Stimulated activated CD4-positive, alpha-beta T cell treated with anti-CD3 and anti-CD28 coated beads, Interleukin-2, amount 100 ng/mL, for 48 hours (primary cell): ENCODE measurements at places on chromosomes 3 and 15.

GRCh38 chr3:64214381-64215018, 10.8 kb downstream of the PRICKLE2 start:
- DNase-seq, result no peak

GRCh38 chr3:38120693-38121450, 16.1 kb downstream of the ACAA1 start:
- no peak for DNase-seq

GRCh38 chr3:186121968-186122367, 13.1 kb upstream of the ETV5 start:
- DNase-seq, result no peak

GRCh38 chr3:53244271-53244670, 11.6 kb downstream of the TKT start:
- no peak for DNase-seq

DNA sequence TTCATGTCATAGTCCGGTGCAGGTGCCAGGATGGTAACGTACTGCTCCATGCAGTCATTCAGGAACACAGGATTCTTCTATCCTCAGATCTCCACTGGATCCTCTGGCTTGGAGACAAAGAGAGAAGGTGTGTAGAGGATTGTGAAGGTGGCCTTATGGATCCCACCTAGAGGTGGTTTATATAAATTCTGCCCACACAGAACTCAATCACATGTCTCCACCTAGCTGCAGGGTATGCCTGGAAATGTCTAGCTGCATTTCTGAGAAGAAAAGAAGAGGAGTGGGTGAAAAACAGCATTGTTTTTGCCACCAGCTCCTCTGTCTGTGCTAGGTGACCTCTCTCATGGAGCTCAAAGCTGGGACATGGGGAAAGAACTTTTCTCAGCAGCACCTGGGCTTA, 478.7 kb downstream of the PDCD6IP start:
- no peak for DNase-seq

GRCh38 chr3:42345811-42346210, 64.6 kb downstream of the LYZL4 start:
- DNase-seq, result no peak

DNA sequence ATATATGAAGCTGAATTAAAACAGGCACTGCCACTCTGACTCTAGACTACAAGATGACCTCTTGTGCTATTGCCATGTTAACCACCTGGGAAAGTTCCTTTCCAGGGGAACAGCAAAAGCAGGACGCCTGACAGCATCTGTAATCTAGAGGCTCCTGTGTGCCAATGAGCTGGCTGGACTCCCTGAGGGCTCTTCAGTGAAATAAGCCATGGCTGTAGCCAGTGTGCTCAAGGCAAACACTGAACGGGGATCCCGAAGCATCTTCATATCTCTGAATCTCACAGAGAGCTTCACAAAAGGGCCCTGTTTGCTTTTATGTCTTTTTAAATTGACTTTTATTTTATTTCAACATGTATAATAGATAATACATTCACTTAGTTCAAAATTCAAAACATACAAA, 57.2 kb downstream of the BFSP2 start:
- DNase-seq, result no peak

GRCh38 chr3:192408007-192408646, 319.2 kb downstream of the FGF12 start:
- no peak for DNase-seq

GRCh38 chr3:141625506-141625905, 112.6 kb upstream of the RNF7 start:
- DNase-seq, result no peak

DNA sequence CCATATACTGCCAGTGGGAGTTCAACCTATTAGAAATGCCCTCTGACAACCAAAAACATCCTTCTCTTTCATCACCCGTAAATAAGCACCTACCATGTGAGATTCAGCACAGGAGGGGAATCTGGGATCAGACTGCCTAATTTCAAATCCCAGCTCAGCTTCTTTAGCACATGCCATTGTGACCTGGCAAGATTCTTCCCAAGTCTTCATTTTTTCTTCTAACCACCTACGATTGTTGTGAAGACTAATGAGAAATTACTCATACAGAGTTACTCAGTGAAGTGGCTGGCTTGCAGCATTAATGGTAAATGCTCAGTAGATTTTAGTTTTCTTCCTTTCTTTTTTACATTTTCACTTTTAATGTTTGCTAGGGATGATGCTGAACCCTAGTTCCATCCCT, 176.7 kb downstream of the PDZRN3 start:
- DNase-seq, result no peak

DNA sequence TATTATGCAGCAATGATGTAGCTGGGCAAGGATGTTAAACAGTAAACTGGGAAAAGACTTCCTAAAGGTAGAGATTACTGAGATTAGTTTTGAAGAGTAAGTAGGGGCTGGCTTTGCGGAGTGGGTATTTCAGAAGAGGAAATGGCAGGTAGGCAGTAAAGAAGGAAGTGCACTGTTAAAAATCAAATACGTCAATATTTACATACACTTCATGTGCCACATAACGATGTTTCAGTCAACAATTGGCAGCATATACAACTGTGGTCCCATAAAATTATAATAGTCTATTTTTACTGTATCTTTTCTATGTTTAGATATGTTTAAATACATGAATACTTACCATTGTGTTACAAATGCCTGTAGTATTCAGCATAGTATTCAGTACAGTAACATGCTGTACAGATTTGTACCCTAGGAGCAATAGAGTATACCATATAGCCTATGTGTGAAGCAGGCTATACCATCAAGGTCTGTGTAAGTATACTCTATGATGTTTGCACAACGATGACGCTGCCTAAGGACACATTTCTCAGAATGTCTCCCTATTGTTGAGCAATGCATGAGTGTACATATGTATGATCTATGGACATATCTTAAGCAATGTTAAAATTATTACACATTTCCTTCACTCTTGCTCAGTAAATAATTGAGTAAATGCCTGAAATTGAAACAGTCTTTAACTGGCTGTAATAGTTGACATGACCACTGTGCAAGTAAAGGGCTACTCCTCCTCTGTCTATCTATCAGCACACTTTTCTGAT, 196.7 kb downstream of the ISL2 start:
- no peak for DNase-seq

DNA sequence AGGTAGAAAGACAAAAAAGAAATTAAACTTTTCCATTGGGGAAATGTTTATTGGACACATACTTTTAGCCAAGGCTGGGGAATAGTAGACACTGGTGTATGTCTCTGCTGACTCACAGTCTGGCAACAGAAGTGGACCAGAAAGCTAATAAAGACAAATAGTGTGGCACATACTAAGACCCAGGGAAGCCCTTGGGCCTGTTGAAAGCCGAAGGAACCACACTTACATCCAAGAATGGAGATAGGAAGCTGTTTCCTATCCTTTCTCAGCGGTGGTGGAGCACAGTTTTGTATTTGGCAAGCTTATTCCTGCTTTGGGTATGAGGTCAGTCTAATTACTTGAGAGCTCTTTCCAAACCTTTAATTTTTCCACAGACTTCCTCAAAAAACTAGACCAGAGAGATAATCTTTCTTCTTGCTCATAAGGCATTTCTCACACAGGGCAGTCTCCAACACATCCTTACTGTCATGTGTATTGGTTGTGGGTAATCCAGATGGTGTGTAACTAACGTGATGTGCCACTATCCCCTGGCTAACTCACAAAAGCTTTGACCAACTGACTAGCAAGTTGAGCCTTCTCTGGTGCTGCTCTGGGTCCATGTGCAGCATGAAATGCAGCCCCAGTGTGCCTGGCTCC, 279.1 kb upstream of the IGF1R start:
- no peak for DNase-seq

- DNase-seq, result no peak
Measured at GRCh38 chr15:74176262-74177214, 3.0 kb downstream of the ISLR start.

DNA sequence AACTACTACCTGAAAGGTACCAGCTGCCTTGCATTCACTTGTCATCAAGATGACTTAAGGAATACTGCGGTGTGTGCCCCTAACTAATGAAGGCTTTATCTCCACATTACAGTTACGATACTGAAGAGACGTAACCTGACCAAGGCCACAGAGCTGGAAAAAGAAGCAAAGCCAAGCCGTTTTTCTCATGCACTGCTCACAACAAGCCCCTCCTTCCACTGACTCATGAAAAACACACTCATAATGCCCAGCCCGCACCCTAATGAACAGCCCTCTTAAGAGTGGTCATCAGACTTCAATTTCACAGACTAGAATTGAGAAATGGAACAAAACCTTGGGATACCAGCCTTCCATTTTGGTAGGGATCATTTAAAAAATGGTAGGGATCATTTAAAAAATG, 11.6 kb downstream of the PSMD6 start:
- DNase-seq, result no peak

DNA sequence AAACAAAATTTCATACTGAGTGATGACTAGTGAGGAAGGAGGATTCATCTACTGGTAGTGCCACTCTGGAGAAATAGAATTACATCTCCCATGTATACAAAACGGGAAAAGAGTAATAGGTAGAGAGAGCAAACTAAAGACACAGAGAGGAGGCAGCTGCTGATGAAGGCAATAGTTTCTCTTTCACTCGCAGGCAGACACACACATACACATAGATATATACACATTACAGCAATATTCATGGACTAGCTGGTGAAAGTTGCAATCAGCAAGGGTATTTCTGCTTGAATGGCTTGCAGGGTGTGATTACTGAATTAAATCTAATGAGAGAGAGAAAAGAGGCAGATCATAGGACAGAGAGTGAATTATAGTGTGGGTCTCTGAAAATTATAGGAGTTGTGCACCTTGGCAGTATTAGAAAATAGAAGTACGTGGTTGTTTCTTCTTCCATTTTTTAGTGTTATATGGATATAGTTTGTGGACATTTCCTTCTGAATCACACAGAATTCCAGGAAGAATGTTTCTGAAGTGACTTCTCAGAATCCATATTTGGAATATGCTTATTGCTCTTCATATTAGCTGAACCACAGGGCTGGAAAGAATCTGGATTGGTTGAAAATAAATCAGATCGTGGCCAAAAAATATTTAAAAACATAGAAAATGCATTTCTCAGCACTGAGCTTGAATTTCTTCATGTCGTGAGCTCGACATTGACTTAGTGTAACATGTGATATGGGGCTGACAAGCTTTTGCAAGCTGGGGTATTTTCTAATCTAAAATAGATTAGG, 991.2 kb downstream of the TUSC7 start:
- DNase-seq, result no peak

DNA sequence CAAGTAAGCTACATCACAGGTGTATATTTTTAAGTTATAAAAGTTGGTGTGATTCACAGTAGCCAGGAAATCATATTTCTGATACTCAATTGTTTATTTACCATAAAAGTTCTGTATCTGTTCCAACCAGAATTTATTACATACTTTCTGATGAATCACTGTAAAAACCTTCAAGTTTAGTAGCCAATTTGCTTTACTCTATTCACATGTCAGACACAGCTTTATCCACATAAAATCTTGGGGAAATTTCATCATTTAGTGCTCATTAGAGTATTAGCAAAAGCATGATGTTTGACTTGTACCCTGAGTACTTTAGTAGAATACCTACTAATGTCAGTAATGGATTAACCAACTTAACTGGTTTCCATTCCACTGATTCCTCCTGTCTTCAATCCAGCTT, 249.8 kb downstream of the POLQ start:
- DNase-seq, result no peak

GRCh38 chr3:173354124-173354523, 43.4 kb upstream of the NLGN1 start:
- DNase-seq, result no peak

- DNase-seq, result no peak
Measured at GRCh38 chr3:94011233-94011711, 17.1 kb downstream of the STX19 start.

GRCh38 chr15:92407321-92407720, 13.6 kb downstream of the ST8SIA2 start:
- DNase-seq, result no peak

- no peak for DNase-seq
Measured at GRCh38 chr15:40776537-40777141, 6.9 kb downstream of the C15orf62 start.

- no peak for DNase-seq
Measured at GRCh38 chr15:75869446-75869845, 26.2 kb downstream of the UBE2Q2 start.

- DNase-seq, result no peak
Measured at GRCh38 chr3:149941186-149941585, 29.5 kb downstream of the PFN2 start.

- no peak for DNase-seq
Measured at GRCh38 chr3:172448661-172449465, 607 bp upstream of the GHSR start.

- DNase-seq, result no peak
Measured at GRCh38 chr3:112908252-112908651, 61.6 kb upstream of the CD200R1L start.

- no peak for DNase-seq
Measured at GRCh38 chr3:29410660-29411405, 130.0 kb downstream of the RBMS3 start.

DNA sequence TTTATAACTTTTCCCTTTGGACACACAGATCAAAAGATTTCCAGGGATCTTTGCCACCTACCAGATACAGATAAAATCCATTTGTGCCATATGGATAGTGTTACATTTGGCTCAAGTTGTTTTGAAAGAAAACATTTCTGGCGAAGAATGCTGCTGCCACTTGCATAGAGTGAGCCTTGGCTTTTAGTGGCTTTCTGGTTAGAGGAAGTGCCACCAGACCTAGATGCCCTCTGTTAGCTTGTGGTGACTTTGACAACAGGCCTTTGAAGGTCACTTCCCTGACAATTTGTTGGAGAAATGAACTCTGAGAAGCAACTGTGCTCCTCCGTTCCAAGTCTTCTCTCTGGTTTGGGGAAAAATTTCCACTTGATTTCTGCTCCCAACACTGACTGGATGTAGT, 158.0 kb downstream of the CHST2 start:
- no peak for DNase-seq

- no peak for DNase-seq
Measured at GRCh38 chr3:17737591-17737990, 4.8 kb downstream of the TBC1D5 start.

DNA sequence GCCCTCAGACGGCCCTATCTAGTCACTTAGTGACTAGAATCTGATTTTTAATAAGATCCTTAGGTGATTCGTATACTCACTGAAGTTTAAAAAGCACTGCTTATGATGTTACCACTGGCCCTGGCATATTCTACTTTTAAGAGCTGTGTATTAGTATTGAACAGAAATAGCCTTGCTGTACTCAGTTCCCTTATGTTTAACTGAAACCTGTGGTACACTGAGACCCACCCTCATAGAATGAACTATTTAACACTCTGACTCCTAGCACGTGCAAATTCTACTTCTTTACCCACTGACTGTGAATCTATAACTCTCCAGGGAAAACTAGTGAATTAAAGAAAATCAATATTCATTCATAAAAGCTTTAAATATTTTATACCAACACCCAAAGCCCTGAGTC, 108.9 kb downstream of the CCNL1 start:
- DNase-seq, result no peak
